ENCODE measurements at places on chromosomes 7 and 10. TPM values are rescaled to one million over a fixed set of nuclear protein-coding genes. Genes with fewer than 3 reads are reported as not detected.

DNA sequence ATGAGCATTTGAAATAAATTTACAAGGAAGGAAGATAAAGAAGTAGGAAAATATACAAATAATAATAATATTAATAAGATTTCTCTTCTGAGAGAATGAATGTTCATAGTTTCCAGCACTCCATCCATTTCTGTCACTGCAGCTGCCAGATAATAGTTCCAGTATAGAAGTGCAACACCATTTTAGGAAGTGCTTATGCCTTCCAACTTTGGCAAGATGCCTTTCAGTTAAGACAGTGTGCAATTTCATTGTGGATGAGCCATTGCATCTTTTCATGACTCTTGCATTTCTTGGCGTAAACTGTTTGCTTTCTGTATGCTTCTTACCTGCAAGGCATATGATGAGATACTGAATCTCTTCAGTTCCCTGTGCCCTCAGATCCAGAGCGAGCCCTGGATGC, 185.0 kb downstream of the PDE1C start:
- no peaks in the 10 kb centered on the region for H3K27me3 ChIP-seq
- H3K4me3 ChIP-seq: no peak overlapping the region
- no peak for DNase-seq

GRCh38 chr7:12031638-12032037, 179.5 kb upstream of the TMEM106B start:
- no peak overlapping the region for H3K27ac ChIP-seq
- H3K36me3 ChIP-seq: no peaks in the 10 kb centered on the region
- H3K4me3 ChIP-seq: no peak overlapping the region

- no peaks in the 10 kb centered on the region for H3K36me3 ChIP-seq
- no peak overlapping the region for H3K4me3 ChIP-seq
- DNase-seq: no peak
- H3K27ac ChIP-seq: no peak overlapping the region
Observed at GRCh38 chr7:26891400-26892350, 27.3 kb upstream of the SKAP2 start.

- H3K36me3 ChIP-seq: no peaks in the 10 kb centered on the region
- H3K4me3 ChIP-seq: no peak overlapping the region
- no peak for DNase-seq
- no peak overlapping the region for H3K27ac ChIP-seq
Observed at GRCh38 chr10:53990799-53991238, 810.2 kb downstream of the PCDH15 start.

- H3K4me3 ChIP-seq: no peak overlapping the region
- no peak overlapping the region for H3K27ac ChIP-seq
- no peaks in the 10 kb centered on the region for H3K4me1 ChIP-seq
- no peaks in the 10 kb centered on the region for H3K27me3 ChIP-seq
- H3K36me3 ChIP-seq: no peaks in the 10 kb centered on the region
- DNase-seq: no peak
Observed at GRCh38 chr10:93476756-93477155, 5.4 kb downstream of the MYOF start.

LBX1 gene
- total RNA-seq: not detected

Measured in A673 (cell line).